ENCODE measurements at places on chromosomes 6 and 20. TPM values are rescaled to one million over a fixed set of nuclear protein-coding genes. Genes with fewer than 3 reads are reported as not detected.

DNA sequence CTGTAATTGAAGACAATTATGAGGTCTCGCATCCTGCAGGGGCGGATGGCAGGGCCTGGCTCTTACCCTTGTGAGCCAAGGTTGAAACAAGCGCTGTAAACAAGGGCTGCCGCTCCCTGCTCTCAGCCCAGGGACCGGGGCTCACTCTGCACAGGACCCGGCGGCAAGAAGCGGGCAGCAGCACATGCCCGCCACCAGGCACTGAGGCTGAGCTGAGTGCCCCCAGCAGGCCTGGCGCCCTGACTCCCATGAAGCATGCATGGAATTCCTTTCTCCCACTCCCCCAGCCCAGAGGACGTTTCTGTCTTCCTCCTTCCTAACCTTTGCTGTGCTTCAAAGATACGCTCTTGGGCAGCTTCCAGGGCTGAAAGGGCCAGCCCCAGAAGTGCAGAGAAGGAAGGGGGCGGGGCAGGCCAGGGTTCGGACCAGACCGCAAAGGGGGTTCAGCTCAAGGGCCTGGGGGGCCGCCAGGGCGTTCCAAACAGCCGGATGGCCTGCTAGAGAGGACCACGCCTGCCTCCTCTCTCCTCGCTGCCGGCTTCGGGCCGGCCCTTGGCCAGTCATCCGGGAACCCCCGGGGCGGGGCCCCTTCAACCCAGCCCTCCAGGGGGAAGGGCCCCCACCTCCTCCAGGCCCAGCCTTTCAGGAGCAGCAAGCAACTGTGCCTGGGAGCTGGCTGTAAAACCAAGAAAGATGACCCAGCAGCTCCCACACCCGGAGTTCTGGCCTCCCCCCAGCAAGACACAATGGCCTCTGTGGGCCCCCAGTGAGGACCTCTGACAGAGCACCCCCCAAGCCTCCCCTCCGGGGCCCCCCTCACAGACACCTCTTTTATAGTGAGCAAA is 109.9 kb downstream of the NOL4L start:
- peak overlapping the region; percentile 77 for H3K27ac ChIP-seq
- H3K4me1 ChIP-seq, result peaks cover 25% of the 10 kb centered on the region
- H3K27me3 ChIP-seq, result no peaks in the 10 kb centered on the region
- H3K36me3 ChIP-seq, result no peaks in the 10 kb centered on the region

DNA sequence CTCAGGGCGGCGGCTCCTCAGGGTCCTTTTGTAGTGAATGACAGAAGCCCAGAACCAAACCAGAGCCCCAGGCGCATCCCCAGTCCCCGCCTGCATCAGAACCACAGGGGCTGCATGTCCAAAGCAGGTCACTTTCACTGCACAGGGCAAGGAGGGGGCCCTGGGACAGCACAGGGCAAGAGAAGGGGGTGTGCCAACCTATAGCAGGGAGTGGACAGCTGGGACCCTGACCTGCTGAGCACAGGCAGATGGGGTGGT is 501.4 kb downstream of the PREX1 start:
- no peaks in the 10 kb centered on the region for H3K36me3 ChIP-seq
- peaks cover 34% of the 10 kb centered on the region for H3K27me3 ChIP-seq
- H3K27ac ChIP-seq, result no peak overlapping the region
- H3K4me1 ChIP-seq, result no peaks in the 10 kb centered on the region
- DNase-seq, result no peak

DNA sequence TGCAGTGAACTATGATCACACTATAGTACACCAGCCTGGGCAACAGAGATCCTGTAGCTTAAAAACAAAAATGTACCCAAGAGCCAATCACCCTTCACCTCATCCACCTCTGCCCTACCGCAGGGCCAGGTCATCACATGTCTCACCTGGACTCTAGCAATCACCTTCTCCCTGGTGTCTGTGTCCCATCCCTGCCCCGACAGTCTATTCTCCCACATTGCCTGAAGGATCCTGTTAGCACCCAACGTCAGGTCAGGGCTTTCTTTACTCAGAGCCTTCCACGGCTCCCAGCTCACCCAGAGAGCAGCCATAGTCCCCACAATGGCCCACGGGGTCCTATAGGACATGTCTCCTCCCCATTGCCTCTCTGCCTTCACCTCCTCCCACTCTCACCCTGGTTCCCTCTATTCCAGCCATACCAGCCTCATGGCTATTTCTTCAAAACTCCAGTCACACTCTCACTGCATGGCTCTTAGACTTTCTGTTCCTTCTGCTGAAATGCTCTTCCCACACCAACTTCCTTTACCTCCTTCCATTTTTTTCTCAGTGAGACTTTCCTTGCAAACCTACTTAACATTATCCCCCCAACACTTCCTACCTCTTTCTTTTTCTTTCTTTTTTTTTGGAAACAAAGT is 22.5 kb upstream of the ARFGEF2 start:
- H3K27me3 ChIP-seq, result peaks cover 16% of the 10 kb centered on the region
- DNase-seq, result no peak
- no peaks in the 10 kb centered on the region for H3K36me3 ChIP-seq
- H3K4me3 ChIP-seq, result no peak overlapping the region
- H3K27ac ChIP-seq, result no peak overlapping the region

GRCh38 chr6:148085631-148086331 is 256.9 kb upstream of the SASH1 start:
- H3K4me1 ChIP-seq, result no peaks in the 10 kb centered on the region
- no peak overlapping the region for H3K27ac ChIP-seq
- no peaks in the 10 kb centered on the region for H3K27me3 ChIP-seq
- DNase-seq, result no peak
- no peak overlapping the region for H3K4me3 ChIP-seq

DNA sequence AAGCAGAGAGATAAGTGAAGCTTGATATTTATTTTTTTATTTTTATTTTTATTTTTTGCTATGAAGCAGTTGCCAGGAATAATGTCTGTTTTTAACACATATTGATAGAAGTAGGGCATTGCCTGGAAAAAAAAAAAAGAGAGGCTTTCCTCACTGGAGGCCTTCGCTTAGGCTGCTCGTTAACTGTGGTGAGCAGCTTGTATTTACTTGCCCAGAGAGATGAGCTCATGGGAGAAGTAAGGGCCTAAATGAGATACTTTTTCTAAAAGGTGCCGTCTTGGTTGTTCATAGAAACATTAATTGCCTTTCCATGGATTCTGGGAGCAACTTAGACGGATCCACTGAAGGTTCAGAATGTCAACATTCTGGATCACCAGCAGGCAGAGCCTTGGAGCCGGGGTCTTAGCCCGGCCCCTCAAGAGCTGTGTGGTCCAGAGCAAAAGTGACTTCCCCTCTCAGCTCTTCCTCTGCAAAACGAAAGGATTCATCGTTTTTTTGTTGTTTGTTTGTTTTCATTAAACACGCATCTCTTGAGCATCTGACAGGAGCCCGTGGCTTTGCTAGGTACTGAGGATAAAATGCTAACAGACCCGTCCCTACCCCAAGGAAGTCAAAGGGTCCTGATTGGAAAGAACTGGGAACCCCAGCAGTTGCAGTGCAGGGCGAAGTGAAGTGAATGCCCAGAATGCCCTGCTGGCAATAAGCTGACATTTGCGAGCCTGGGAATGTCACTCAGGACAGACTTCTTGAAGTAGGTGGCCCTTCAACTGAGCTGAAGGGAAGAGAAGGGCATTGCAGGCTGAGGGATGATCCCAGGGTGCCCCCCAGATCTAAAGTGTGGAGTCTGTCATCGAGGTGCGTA is 138.5 kb downstream of the ZDHHC14 start:
- no peaks in the 10 kb centered on the region for H3K27me3 ChIP-seq
- H3K4me3 ChIP-seq, result no peak overlapping the region
- H3K4me1 ChIP-seq, result peaks cover 4% of the 10 kb centered on the region
- H3K27ac ChIP-seq, result no peak overlapping the region

DNA sequence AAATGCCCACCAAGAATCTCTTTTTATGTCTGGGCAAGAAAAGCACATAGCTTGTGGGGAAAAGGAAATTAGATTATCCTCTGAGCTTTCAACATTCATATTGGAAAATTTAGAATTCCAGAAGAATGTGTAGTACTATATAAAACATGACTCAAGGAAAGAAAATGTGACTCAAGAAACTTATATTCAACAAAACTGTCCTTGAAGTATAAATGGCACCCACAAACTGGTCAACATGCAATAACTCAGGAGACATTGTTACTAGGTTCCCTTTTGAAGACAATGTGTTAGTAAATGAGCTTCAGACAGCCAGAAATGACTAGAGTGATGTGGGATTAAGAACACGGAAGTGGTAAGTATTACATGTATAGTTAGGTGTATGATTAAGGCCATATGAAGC is 26.1 kb upstream of the TINAG start:
- peak; percentile 79 for DNase-seq
- no peaks in the 10 kb centered on the region for H3K36me3 ChIP-seq
- H3K27ac ChIP-seq, result peak overlapping the region; percentile 47

GRCh38 chr6:24775520-24776058 is 852 bp downstream of the GMNN start:
- H3K27ac ChIP-seq, result peak overlapping the region; percentile 91
- H3K27me3 ChIP-seq, result no peaks in the 10 kb centered on the region
- no peak for DNase-seq

GRCh38 chr20:62603907-62604785 is 38.2 kb upstream of the SLCO4A1 start:
- DNase-seq, result no peak
- H3K27me3 ChIP-seq, result peaks cover 2% of the 10 kb centered on the region
- H3K4me3 ChIP-seq, result no peak overlapping the region
- no peaks in the 10 kb centered on the region for H3K36me3 ChIP-seq

DNA sequence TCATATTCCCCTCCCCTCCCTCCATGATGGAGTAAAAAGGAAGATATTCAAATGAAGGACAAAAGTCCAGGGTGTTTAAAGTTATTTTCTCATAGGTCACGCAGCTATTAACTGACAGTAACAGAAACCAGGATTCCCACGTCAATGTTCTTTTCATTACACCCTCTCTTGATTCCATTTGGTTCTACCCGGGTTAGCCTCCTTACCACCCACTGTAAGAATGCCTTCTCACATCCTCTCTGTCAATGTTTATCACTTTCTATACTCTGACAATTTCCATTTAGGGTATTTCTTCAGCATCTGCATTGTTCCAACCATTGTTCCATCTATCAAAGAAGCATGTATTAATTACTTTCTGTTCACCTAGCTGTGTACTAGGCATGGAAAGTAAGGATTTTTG is 52.1 kb downstream of the NUDT3 start:
- H3K27ac ChIP-seq, result no peak overlapping the region
- no peak overlapping the region for H3K4me3 ChIP-seq
- H3K36me3 ChIP-seq, result peaks cover 6% of the 10 kb centered on the region
- DNase-seq, result no peak
- peaks cover 10% of the 10 kb centered on the region for H3K4me1 ChIP-seq
- H3K27me3 ChIP-seq, result no peaks in the 10 kb centered on the region

DNA sequence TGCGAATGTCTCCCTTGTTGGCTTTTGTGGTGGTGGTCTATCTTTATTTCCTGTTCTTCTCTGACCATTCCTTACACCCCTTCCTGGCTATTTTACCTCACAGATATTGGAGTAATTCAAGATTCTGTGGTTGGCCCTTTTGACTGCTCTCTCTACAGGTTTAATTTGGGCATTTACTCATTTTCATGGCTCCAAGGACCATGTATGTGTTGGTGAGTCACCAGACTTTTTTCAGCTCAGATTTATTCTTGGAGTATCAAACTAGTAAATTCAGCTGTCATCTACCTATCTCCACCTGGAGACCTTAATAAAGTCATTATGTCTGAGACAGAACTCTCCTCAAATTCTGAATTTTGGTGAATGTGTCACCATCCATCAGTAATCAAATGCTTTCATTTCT is 15.5 kb downstream of the RNF146 start:
- no peak for DNase-seq
- H3K4me3 ChIP-seq, result no peak overlapping the region
- H3K27ac ChIP-seq, result no peak overlapping the region
- H3K27me3 ChIP-seq, result no peaks in the 10 kb centered on the region

DNA sequence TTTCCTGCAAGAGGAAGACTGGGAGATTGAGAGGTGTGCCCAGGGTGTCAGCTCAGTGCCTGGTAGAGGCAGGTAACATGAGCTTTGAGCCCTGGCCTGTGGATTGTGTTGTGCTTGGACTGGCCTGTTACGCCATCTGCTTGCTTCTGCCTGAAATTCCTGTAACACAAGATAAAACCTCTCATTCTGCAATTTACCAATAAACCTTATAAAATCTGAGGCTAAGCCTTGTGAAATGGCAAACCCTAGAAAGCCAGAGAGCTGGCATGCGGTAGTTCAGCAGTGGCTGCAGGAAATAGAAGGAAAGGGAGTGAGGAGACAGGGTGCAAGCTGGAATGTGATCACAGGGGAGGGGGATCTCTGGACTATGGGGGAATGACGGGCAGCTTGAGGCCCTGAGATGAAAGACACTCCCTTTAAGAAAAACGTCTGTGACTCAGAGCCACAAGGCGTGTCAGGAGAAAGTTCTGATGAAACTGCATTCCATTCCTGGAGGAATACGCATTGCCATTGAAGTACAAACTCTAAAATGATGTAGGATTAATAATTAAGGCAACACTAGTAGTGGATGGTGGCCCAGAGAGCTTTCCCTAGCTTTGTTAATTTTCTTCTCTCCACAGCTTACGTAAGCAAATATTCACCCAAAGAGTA is 26.3 kb upstream of the TFAP2A start:
- DNase-seq, result peak; percentile 85
- H3K36me3 ChIP-seq, result no peaks in the 10 kb centered on the region
- H3K4me1 ChIP-seq, result peaks cover 12% of the 10 kb centered on the region
- H3K27me3 ChIP-seq, result no peaks in the 10 kb centered on the region
- H3K4me3 ChIP-seq, result peak overlapping the region; percentile 42
- peak overlapping the region; percentile 78 for H3K27ac ChIP-seq

DNA sequence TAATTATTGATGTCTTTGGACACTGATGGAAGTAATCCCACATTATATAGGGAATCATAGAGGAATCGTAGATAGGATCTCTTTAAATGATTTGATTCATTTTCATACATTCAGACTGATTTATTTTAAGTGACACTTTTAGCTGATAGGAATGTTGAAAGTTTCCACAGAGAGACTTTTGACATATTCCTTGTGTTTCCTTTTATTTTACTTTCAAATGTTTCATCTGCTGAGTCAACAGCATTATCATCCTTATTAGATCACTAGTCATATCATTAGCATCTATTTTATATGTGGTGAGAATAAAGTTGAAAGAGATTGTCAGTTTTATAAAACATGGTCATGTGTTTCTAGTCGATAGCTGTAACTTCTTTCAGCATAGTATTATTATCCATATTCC is 13.4 kb downstream of the DCBLD1 start:
- peak overlapping the region; percentile 97 for H3K27ac ChIP-seq
- H3K36me3 ChIP-seq, result no peaks in the 10 kb centered on the region
- no peaks in the 10 kb centered on the region for H3K27me3 ChIP-seq
- no peak for DNase-seq
- peaks cover 79% of the 10 kb centered on the region for H3K4me1 ChIP-seq

The DNAAF9 gene
- 10.6 TPM for total RNA-seq

The COL19A1 gene
- total RNA-seq, result not detected

The OLIG3 gene
- total RNA-seq, result not detected

The DCBLD1 gene
- total RNA-seq, result 22.1 TPM

The CDH4 gene
- 1.1 TPM for total RNA-seq

The BTNL2 gene
- total RNA-seq, result not detected

The PDRG1 gene
- 2.2 TPM for total RNA-seq

The MAPK13 gene
- total RNA-seq, result 4.3 TPM

The SLC24A3 gene
- 1.1 TPM for total RNA-seq

The DEFB114 gene
- not detected for total RNA-seq

The PDE10A gene
- 3.3 TPM for total RNA-seq

The ADGRF1 gene
- total RNA-seq, result not detected

The ERGIC3 gene
- total RNA-seq, result 475 TPM

All from osteoblast (primary cell).